Bone marrow (tissue), 2 donors: ENCODE measurements at places on chromosomes 12 and 14.

DNA sequence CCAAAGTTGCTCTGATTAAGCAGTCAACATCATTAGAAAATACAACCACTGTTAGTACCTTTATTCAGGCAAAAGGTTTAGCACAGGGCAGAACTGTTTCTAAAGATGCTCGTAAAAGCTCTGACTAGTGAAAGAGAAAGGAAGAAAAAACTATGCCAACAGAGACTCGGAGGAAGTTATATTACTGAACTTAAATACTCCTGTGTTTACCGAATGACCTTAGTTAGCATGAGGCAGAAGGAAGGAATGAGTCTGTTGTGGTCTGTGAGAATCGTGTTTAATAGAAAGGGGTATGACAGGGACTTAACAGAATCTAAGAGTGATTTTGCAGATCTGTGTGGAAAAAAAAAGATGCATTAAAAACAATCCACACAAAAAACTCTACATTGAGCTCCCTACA, 84.1 kb upstream of the OVCH1 start:
- no peak for DNase-seq

GRCh38 chr14:89630101-89630829, 213.2 kb upstream of the FOXN3 start:
- no peak for DNase-seq

GRCh38 chr14:96987086-96987474, 189.9 kb downstream of the VRK1 start:
- no peak for DNase-seq

DNA sequence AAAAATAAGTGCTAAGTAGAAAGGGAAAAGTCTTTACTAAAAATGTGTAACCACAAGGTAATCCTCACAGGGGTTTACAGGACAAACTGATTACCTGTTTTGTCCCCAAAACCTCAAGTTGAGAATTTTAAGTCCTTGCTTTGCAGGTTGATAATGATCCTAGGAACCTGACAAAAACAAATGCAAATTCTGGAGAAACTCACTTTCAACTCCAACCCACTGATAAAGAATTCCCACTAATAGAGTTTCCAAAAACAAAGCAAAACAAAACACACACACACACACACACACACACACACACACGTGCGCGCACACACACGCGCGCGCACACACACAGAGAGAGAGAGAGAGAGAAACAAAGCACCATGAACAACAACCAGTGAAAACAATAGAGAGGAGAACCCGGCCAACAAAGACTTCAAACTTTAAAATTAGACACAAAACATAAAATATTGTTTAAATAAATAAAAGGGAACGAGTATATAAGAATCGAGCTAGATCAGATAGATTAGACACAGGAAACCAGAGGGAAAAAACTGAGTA, 187.0 kb upstream of the FOXN3 start:
- no peak for DNase-seq

GRCh38 chr14:62381311-62382070, 619.3 kb downstream of the SNAPC1 start:
- no peak for DNase-seq

- no peak for DNase-seq
Observed at GRCh38 chr14:74985028-74985310, 17.8 kb upstream of the EIF2B2 start.

DNA sequence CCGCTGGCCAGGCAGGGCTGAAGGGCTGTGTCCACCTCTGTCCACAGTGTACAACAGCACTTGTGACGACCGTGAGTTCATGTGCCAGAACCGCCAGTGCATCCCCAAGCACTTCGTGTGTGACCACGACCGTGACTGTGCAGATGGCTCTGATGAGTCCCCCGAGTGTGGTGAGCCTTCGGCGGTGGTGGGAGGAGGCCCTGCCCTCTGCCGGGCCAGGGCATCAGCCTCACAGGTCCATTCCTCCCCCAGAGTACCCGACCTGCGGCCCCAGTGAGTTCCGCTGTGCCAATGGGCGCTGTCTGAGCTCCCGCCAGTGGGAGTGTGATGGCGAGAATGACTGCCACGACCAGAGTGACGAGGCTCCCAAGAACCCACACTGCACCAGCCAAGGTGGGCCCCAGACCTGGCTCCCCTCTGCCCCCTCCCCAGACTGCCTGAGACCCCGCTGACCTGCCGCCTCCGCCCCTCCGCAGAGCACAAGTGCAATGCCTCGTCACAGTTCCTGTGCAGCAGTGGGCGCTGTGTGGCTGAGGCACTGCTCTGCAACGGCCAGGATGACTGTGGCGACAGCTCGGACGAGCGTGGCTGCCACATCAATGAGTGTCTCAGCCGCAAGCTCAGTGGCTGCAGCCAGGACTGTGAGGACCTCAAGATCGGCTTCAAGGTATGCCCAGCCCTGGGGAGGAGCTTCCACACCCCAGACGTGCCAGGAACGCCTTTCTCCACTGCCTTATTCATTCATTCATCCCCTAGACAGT, 20.8 kb upstream of the NXPH4 start:
- no peak for DNase-seq
